ENCODE measurements at places on chromosomes 6 and 20.

GRCh38 chr6:13413900-13414555, 73.4 kb downstream of the GFOD1 start:
- no peak for DNase-seq

GRCh38 chr6:40437631-40438030, 149.5 kb downstream of the LRFN2 start:
- no peak for DNase-seq

GRCh38 chr6:29926413-29927274, 15.7 kb upstream of the HLA-A start:
- DNase-seq, result peak; percentile 68

GRCh38 chr6:56102216-56102615, 145.2 kb downstream of the COL21A1 start:
- DNase-seq, result peak; percentile 52

- no peak for DNase-seq
These were observed 65.0 kb downstream of the FAM120B start for GRCh38 chr6:170371588-170371987.

DNA sequence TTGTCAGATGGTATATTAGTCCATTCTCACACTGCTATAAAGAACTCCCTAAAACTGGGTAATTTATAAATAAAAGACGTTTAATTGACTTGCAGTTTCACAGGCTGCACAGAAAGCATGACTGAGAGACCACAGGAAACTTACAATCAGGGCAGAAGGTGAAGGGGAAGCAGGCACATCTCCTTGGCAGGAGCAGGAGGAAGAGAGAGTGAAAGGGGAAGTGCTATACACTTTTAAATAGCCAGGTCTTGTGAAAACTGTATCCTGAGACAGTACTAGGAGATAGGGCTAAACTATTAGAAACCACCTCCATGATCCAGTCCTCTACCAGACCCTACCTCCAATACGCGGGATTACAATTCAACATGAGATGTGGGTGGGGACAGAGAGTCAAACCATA, 193.9 kb upstream of the KCNG1 start:
- no peak for DNase-seq

DNA sequence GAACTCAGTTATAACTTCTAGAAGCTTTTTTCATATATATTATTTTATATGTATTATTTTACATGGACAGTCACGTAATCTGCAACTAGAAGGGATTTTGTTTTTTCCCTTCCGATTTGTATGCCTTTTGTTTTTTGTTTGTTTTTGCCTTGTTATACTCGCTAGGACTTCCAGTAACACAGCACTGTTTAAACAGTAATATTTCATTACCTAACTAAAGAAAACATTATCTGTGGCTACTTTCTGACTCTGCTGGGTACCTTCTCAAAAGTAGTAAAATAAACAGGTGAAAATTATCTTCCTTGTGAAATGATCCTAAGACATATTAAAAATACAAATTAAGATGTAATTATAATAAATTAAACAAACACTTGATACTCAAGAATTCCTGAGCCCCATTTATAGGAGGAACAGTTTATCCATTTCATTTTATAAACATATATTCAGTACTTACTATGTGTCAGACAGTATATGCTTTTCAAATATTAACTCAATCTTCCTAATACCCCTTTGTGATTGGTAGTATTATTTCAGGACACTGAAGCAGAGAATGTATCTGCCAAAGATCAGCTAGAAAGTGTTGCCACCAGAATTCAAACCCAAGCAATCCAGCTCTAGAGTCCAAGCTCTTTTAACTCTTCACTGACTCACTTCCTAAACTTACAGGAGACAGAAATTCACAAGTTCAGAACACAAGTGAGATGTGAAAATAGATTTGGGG, 65.3 kb downstream of the MAP3K5 start:
- no peak for DNase-seq

GRCh38 chr20:3296261-3297078, 57.5 kb upstream of the SLC4A11 start:
- no peak for DNase-seq

DNA sequence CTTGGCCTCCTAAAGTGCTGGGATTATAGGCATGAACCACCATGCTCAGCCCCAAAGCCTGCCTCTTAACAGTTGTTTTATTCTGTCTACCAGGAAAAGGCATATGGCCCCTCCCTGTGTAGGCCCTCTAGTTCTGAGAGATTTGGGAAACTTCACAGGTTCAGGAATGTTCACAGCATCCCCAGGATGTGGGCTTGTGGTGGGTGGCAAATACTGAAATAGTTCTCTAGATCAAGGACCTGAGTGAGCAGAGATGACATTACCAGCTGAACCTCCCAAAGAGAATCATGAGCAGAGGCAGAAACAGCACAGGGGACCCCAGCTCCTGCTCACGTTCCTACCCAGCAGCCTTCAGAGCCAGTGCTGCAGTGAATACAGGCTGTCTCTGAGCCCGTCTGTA, 99.6 kb downstream of the SSR1 start:
- no peak for DNase-seq

DNA sequence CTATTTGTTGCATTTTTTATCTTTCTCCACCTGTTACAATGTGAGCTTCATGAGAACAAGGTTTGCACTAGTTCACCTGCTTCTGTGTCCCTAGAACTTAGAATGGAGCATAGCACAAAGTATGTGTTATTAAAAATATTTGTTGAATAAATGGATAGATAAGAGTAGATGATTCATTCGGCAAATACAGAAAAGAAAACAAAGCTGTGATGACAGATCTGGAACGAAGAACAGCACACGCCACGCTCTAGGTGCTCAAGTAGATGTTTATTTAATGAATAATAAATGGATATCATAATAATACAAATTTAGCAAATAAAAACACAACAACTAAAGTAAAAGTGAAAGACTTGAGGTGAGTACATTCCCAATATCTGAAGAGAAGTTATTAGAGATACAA, 273.1 kb downstream of the HAO1 start:
- no peak for DNase-seq

DNA sequence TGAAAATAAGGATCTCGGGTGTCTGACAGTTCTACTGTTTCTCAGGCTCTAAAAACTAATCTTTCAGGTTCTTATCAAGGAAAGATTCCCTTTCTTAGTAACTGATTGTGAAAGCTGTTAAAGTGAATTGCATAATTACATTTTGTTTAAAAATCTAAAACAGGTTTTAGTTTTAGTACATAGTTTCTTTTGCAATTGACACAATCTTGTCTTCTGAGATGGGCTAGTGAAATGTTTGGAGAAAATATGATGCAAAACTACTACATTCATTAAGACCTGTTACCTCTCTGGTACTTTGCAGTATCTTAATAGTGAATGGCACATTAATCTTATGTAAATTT, 298.4 kb downstream of the UTRN start:
- DNase-seq, result no peak
